CD8-positive, alpha-beta memory T cell (primary cell): ENCODE measurements at places on chromosomes 2 and 18. TPM values are rescaled to one million over a fixed set of nuclear protein-coding genes. Genes with fewer than 3 reads are reported as not detected.

DNA sequence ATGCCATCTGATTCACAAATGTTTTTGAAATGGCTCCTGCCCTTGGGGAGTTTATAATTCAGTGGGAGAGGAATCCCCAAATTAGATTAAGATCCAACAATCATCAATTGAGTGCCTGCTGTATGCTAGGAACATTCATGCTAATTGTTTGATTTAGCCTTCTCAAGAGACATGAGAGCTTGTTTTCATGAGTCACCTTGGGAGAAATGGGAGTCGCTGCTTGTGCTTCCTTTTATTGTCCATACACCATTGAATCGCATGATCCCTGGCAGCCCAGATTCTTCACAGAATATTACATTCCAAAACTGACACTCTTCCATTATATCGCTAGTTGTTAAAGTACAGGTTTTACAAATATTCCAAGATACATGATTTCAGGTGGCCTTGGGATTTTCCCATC is 106.0 kb upstream of the MAP3K20 start:
- no peak for DNase-seq

GRCh38 chr2:143933946-143934569 is 585.9 kb downstream of the ZEB2 start:
- DNase-seq = no peak

DNA sequence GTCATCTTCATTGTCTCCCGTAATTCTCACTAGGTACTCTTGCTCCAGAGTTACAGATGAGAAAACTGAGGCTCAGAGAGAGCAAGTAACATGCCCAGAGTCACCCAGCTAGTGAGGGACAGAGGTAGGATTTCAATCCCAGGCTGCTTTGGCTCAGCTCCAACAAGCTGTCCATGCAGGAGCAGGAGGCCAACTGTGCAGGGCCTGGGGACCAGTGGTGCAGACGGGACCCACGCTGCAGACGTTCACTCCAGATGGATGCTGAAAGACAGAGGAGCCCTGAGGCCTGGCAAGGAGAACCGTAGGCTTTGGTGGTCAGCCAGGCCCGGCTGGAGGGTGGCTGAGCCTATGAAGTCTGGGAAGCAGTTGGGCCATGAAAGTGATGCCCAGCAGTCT is 102.6 kb downstream of the MCFD2 start:
- DNase-seq = no peak

The GKN2 gene
- total RNA-seq = not detected

DNA sequence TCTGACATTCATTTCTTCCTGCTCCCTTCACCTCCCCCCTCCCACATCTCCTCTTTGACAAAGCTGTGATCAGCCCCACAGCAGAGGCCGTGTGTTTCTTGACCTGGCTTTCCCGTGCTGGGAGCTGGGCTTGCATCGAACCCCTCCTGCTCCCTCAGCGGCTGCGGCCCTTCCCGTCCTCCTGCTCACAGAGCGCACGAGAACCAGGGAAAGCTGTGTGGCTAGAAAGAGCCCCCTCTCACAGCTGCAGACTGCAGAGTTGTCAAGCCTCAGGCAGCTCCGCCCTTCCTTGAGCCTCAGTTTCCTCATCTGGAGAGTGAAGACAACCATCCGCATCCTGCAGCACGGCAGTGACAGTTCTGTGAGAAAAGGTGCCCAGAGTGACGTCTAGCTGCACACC is 65.7 kb upstream of the GLI2 start:
- no peak for DNase-seq

GRCh38 chr2:231099918-231100317 is 24.9 kb downstream of the HTR2B start:
- no peak for DNase-seq

The COQ10B gene
- total RNA-seq = 23.7 TPM

GRCh38 chr2:100321866-100322820 is at the start of gene LONRF2:
Gene LONRF2, minus strand, starts transcription at chr2:100322501. Its CDS starts 408 bp downstream, at chr2:100322093.
- DNase-seq = no peak

- DNase-seq = peak; percentile 14
Measured at GRCh38 chr2:12488352-12489318, 228.1 kb upstream of the TRIB2 start.

DNA sequence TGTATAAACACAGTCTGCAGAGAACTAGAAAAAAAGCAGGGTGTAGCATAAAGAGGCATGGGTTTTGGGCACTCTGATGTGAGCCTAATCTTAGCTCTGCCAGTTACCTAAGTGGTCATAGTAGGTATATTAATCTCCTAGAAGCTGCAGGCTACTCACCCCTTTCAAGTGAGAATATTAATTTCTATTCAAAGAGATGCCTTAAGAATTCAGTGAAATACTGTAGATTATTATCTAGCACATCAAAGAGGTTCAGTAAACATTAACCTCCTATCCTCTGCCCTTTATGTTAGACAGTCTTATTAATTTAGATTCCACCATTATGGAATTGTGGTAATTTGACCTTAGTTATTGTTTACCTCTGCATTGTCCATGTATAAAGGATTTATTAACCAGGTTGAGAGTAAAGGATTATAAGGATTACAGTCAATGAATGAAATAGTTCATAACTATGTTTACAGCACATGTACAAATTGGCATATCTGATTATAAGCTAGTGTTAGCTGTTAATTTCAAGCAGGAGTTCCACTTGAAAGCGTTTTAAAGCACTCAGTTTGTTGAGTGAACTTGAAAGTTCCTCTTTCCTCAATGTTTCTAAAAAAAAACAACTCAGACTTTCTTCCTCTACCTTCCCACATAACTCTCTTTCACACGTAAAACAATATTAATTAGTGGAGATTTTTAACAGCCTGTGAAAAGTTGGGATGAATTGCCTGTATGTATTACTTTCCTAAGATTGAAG is 150.6 kb upstream of the EPC2 start:
- DNase-seq = no peak

The THSD7B gene
- not detected for total RNA-seq

GRCh38 chr2:5125017-5125730 is 567.0 kb upstream of the SOX11 start:
- no peak for DNase-seq

- no peak for DNase-seq
Measured at GRCh38 chr2:23379220-23379695, 5.7 kb upstream of the KLHL29 start.

GRCh38 chr18:43805646-43806194 is 528.4 kb upstream of the SYT4 start:
- DNase-seq = no peak

The SERPINB11 gene
- total RNA-seq = not detected

GRCh38 chr2:42446503-42447271 is 47.1 kb downstream of the KCNG3 start:
- DNase-seq = no peak

- no peak for DNase-seq
Measured at GRCh38 chr2:18427762-18428161, 132.7 kb downstream of the RDH14 start.

DNA sequence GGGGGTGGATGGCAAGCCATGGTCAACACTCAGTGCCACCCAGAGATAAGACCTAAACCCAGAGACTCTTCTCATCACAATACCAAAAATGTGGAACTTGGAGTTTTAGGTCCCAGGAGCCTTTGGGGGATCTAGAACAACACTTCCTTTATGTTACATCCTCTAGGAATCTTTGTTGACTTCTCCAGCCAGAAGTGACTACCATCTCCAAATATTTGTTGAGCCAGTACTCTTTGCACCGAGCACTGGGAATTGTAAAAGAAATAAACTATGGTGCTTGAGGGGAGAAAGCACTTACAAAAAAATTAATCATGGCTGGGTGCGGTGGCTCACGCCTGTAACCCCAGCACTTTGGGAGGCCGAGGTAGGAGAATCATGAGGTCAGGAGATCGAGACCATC is 120.0 kb upstream of the TMEM200C start:
- no peak for DNase-seq

The CTNNA2 gene
- not detected for total RNA-seq

GRCh38 chr2:119739580-119740255 is 20.0 kb upstream of the PTPN4 start:
- no peak for DNase-seq

The TSPYL6 gene
- not detected for total RNA-seq

DNA sequence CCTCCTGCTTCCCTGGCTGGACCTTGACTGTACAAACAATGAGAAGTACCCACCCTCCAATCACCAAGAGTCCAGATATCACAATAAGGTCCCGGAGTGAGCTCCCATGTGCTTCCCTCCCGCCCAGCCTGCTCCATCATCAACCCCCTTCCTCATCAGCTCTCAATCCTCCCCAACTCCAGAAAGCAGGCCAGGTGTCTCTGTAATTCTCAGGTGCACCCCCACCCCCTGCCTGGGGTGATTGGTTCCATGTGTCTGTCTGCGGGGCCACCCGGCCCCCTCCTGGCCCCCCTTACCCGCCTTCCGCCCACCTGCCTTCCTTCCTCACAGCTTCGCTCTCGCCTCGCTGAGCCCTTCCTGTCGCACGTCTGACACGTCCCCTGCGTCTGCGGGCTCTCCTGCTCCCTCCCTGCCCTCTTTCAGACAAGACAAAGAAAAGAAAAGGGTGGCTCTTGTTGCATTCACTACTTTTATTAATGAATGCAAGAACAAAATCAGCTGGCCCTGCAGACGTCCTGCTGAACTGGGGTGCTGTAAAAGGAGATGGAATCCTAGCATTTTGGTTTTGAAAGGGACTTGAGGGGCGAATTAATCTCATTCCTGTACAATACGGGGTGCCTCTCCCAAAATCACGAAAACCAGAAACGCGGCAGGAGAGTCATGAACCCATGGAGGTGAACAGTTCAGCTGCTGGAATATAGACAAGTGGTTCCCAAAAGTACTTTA is 26.5 kb upstream of the IGFBP2 start:
- peak; percentile 12 for DNase-seq

DNA sequence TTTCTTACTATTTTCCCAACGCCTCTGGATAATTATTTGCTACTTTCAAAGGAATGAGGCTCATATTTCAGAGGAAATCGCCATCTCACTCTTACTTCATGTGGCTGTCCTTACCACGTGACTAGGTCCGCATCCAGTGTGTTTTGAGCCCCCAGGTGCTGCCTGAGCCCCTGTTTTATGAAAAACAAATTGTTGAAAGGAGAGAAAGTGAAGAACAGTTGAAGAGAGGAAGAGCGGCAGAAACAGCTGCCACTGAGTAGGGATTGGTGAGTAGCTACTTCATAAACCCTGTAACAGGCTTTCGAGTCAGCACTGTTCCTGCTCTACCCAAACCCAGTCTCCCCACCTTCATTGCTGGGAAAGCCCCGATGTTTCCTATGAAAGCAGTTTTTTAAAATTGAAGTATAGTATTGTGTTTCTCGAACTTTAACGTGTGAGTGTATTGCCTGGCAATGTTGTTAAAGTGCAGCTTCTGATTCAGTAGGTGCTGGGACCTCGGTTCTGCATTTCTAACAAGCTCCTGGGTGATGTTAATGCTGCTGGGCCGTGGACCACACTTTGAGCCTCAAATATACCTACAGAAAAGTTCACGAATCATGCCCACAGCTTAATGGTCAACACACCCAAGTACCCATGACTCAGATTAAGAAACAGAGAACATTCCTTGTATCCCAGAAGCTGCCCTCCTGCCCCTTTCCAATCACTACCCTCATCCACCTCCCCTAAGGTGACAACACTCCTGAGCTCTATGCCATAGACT is 39.7 kb downstream of the TMEM177 start:
- no peak for DNase-seq

The FSIP2 gene
- total RNA-seq = not detected

The BUB1 gene
- 49.5 TPM for total RNA-seq

The MLPH gene
- total RNA-seq = not detected

The MC4R gene
- total RNA-seq = not detected

GRCh38 chr18:70019991-70020390 is 72.3 kb upstream of the CD226 start:
- no peak for DNase-seq

DNA sequence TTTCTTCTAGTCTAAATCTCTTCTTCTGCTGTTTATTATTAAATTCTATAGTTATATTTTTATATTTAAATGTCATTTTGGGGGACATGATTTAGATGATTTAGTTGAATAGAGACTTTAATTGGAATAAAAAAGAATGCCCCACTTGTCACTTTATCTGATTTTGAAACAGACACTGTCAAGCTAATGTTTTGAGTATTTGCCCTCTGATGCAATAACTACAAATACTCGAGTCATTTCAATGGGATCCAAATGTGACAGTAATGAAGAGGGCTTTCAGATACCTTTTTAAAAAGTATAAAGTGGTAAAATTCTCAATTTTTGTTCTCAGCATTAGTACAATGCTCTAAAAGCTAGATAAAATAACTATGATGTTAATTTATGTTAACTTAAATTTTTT is 257.3 kb upstream of the SESTD1 start:
- DNase-seq = no peak

DNA sequence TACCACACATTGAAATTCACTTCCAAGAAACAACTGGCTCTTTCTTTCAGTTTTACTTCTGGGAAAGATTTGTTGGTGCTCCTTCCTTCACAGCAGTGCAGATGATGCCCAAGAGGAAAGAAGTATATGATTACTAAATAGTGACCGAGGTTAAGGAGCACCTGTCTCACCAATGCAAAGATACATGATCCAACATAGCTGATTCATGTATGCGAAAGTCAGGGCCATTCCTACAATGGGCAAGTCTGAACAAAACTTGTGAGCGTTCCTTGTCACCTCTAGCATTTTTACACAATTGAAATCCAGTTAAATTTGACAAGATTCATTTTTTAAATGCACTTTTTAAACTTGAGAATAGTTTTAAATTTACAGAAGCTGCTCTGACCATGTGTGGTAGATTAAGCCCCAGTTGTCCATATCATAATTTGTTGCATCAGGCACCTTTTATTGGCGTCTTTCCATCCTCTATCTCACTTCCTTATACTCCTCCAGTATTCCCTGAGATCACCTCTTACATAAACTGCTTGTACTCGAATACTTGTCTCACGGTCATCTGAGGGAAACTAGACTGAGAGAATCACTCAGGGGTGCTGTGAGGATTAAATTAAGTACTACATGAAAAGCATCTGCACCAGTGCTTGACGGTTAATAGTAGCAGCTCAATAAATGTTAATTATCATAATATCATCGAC is 438.8 kb upstream of the CDH20 start:
- DNase-seq = no peak

The ANKRD30B gene
- not detected for total RNA-seq

DNA sequence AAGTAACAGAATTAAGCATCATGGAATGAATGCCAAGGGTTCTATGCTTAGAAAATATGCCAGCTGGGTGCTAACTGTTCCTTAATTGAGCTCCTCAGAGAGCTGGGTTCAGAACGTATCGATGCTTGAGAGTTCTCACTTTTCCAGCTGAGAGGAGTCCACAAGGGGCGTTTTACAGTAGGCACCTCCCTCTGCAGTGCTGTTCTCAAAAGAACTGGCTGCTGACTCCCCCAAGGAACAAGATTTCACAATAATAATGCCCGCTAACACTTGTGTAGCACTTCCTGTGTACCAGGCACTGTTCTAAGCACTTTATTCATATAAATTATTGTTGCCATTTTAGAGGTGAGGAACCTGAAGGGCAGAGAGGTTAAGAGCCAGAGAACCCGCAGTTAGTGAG is 18.1 kb upstream of the TMEM237 start:
- DNase-seq = no peak

- no peak for DNase-seq
Measured at GRCh38 chr2:216849987-216850386, 9.9 kb downstream of the TNP1 start.

- DNase-seq = no peak
Measured at GRCh38 chr2:192775459-192776262, 580.9 kb upstream of the TMEFF2 start.

GRCh38 chr2:5409898-5410381 is 282.2 kb upstream of the SOX11 start:
- DNase-seq = no peak

- no peak for DNase-seq
Measured at GRCh38 chr2:70947556-70948184, 12.0 kb downstream of the ATP6V1B1 start.

GRCh38 chr2:231390667-231391066 is 4.8 kb upstream of the B3GNT7 start:
- no peak for DNase-seq

The BCL11A gene
- 0.07 TPM for total RNA-seq

- no peak for DNase-seq
Measured at GRCh38 chr2:26299471-26300101, 46.4 kb upstream of the SELENOI start.
